ENCODE measurements at places on chromosomes 12 and 14. TPM values are rescaled to one million over a fixed set of nuclear protein-coding genes. Genes with fewer than 3 reads are reported as not detected.

GRCh38 chr14:64676410-64677008 lies 27.7 kb upstream of the PLEKHG3 start:
- DNase-seq = no peak

- peak; percentile 17 for DNase-seq
Measured at GRCh38 chr14:51401272-51401671, 161.2 kb downstream of the TMX1 start.

DNA sequence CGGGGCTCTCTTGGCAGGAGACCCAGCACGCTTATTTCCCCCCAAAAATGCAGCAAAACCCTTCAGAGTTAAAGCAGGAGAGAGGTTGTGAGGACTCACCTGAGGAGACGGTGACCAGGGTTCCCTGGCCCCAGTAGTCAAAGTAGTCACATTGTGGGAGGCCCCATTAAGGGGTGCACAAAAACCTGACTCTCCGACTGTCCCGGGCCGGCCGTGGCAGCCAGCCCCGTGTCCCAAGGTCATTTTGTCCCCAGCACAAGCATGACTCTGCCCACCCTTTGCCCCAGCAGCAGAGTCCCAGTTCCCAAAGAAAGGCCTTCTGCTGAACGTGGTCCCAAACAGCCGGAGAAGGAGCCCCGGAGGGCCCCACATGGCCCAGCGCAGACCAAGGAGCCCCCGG lies 337.7 kb downstream of the TMEM121 start:
- DNase-seq = no peak

DNA sequence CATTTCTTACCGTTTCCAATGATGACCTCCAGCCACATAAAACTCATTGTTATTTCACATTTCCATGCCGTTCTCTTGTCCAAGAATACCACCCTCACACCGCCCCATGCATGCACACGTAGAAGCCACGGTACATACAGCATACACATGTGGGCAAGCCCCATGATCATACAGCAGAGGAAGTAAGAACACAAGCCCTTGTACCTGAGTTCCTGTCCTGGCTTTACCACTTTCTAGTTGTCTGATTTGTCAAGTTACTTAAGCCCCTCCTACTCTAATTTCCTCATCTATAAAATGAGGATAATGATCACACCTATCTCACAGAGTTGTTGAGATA lies 59.9 kb downstream of the DUSP16 start:
- no peak for DNase-seq

GRCh38 chr12:109047081-109047805 lies 5.1 kb upstream of the USP30 start:
- DNase-seq = no peak

- no peak for DNase-seq
Measured at GRCh38 chr12:12387501-12387900, 30.6 kb downstream of the BORCS5 start.

- DNase-seq = peak; percentile 55
Measured at GRCh38 chr14:94132285-94132887, 3.0 kb upstream of the IFI27L2 start.

DNA sequence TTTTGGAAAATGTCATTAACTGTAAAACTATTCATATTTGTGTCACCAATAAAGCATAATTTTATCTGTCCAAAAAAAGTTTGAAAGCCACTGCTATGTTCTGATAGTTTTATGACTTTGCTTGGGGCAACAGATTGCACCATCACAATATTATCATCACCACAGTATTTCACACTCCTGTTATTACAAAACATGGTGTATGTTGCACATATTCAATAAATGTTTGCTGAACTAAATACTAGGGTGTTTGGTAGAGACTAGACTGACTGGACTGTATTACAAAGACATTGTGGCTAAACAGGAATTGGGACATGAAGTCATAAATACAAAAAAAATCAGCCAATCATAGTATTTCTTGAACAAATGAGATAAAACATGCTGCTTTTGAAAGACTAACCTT lies 55.1 kb downstream of the PAWR start:
- DNase-seq = no peak

GRCh38 chr12:120321382-120322202 lies 6.0 kb downstream of the PLA2G1B start:
- no peak for DNase-seq

DNA sequence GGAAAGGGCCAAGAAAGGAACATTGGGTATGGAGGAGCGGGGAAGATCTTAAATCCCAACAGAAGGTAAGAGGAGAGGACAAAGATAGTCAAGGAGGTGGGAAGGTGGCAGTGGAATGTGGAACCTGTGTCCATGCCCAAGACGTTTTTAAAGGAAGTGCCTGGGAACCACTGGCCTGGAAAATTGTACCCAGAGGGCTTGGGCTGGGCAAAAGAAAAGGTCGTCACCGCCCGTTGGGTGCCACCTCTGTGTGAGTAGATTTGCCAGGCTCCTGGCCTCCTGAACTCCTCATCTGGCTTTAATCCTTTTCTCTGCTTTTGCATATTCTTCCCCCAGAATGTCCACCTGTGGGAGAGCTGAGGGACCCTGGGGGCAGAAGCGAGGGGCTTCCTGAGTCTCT lies 32.6 kb downstream of the JDP2 start:
- DNase-seq = no peak

DNA sequence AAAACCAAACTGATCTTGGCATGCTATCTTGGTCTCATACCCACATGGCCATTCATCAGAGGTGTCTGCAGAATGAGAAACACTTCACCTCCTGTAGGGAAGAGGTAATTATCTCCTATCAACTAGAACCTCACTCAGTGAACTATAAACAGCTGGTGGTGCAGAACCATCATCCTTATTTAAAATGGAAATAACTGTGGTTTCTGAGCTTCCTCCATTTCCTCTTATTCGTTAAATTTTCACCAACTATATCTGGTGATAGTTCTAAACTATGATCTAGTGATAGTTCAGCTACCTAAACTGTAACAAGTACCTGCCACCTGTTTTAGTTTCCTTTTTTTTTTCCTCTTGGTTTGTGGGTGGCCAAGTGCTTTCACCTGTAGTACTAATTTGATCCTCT lies 218.5 kb downstream of the FUT8 start:
- DNase-seq = no peak

DNA sequence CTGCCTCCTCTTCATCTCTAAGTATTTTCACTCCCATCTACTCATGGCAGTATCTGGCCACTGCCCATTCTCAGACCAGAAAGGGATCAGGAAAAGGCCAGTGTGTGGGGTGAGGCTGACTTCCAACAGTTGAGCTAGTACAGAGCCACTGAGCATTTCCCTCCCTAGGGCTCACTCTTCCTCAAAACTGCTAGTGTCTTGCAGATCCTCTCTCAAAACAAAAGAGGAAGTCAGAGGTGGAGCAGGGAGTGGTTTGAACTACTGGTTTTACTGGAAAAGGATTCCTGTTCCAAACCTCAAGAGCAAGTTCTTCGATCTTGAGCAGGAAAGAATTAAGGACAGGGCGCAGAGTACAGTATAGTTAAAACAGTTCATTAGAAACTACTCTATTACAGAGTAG lies 11.7 kb upstream of the RNASE10 start:
- no peak for DNase-seq

- no peak for DNase-seq
Measured at GRCh38 chr12:31629756-31630732, 29.4 kb upstream of the ETFBKMT start.

DNA sequence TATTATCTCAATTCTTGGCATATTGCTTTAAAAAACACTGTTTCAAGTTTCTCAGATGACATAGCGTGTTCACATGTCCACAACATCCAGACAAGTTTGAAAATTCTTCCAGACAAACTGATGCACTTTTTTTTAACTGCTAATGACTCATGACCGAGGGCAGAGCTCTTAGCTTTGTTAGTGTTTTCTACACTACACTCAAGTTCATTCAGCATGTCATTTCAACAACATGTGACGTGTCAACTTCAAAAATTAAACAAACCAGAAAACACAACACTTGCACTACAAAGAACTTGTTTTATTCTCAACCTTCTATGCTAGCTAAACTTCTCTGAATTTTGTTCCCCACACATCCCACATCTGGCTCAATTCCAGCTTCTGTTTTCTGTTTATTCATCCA lies 1186.3 kb upstream of the FLRT2 start:
- no peak for DNase-seq

GRCh38 chr14:84085493-84085892 lies 1444.5 kb upstream of the FLRT2 start:
- no peak for DNase-seq

DNA sequence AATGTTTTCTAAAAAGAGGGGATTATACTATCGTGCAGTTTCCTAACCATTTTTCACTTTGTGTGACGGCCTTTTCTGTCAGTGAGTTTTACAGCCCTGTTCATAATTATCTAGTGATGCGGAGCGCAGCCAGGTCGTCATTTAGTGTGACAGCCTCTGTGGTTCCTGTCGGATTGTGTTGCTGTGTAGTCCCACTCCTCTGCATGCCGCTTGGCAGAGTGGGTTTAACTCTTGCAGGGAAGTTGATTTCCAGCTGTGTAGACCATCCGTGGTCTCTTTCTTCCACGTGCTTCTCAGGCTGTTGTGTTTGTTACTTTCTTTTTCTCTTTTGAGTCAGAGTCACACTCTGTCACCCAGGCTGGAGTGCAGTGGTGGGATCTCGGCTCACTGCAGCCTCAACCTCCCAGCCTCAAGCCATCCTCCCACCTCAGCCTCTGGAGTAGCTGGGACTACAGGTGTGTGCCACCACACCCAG lies 8.6 kb downstream of the RAN start:
- DNase-seq = no peak

DNA sequence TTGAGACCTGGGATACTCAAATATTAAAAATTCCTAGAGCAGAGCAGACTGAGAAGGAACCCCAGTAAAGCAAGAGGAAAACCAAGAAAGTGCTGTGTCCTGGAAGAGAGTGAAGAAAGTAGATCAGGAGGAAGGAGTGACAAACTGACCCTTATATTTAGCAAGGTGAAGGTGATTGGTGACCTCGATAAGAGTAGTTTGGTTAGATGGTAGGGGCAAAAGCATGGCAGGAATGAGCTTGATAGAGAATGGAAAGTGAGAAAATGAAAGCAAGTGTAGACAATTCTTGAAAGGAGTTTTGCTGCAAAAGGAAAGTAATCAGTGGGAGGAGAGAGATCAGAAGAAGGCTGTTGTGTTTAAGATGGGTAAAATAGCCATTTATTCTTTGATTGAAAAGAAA lies 51.1 kb downstream of the RASSF8 start:
- DNase-seq = no peak

DNA sequence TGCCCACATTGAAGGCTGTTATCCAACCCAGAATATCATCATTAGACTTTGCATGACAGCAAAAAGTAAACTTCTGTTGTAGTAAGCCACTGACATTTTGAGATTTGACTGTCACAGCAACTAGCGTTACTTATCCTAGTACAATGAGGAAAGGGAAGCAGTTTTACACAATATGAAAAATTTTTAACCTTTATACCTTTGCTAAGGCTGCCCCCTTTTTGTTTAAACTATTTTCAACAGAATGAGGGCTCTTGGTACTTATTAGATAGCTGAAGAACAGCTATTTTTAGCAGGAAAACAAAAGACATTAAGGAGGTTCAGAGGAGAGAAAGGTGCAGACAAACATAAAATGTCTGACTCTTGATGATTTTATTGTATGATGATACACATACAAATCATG lies 23.4 kb upstream of the TMX1 start:
- no peak for DNase-seq

DNA sequence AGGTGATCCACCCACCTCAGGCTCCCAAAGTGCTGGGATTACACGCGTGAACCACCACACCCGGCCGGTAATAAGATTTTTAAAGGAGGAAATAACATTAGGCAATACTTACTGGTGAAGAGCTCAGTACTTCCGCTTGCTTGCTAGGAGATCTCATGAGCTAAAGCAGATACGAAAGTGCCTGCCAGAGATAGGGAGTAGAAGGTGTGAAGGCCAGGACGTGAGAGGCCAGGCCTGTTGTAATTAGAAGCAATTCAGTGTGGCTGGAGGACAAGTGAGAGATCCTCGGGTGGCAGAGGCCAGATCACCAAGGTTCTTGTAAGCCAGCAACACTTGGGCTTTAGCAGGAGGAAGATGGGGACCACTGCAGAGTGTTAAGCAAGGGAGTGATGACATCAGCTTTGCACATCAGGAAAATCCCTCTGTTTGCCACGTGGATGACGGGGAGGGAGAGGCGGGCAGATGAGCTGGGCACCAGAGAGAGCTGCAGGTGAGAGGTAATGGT lies 7.6 kb downstream of the TECPR2 start:
- DNase-seq = no peak

DNA sequence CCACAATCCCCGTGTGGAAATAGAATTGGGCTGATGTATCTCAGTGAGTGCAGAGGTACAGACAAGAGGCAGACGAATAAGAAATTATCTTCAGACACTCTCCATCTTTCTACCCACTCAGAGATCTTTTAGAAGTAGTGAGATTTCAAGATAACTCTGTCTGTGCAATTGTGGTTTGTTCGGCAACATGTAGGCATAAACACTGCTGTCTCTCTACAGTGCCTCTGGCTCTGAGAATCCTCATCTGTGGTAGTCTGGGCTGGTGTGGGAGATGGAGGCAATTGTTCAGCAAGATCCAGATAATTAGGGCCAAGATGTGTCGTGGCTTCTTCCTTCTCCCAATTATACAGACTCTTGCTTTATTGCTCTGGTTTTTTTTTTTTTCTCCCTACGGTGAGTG lies 3.1 kb downstream of the HOXC13 start:
- no peak for DNase-seq

GRCh38 chr14:24817212-24818057 lies 183.4 kb upstream of the GZMB start:
- DNase-seq = no peak

- peak; percentile 83 for DNase-seq
Measured at GRCh38 chr14:77151918-77152588, 10.5 kb upstream of the ZDHHC22 start.

- DNase-seq = no peak
Measured at GRCh38 chr12:45498645-45499044, 230.9 kb upstream of the ARID2 start.

DNA sequence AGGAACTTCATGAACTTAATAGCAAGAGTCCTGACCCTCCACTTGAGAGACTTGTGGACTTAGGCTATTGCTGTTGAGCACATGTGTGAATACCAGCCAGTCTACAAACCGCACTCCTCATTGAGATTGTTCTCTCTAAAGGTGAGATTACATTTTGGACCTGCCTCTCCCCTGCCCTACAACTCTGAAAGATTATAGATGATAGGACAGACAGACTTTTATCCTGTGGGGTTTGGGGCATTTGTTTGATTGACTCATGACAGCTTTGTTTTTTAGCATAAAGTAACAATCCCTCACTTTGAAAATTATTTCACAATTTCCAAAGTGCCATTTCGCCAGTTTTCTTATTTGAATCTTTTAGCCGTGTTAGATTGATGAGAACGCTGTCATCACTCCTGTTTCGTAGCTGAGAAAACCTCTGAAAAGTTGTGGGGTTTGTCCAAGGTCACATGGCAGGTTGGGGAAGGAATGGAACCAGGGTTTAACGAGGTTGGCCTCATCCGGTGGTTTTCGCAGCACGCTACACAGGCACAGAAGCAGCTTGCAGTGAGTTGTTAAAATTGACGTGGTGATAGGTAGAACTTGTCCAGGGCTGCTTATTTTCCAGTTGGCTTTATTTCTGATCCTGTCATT lies 836 bp downstream of the EVL start:
- DNase-seq = no peak

GARIN6 gene
- polyA plus RNA-seq = not detected

ZNF10 gene
- polyA plus RNA-seq = 2.0 TPM

GPD1 gene
- 0.13 TPM for polyA plus RNA-seq

SLC25A47 gene
- not detected for polyA plus RNA-seq

NYNRIN gene
- 0.17 TPM for polyA plus RNA-seq

AQP2 gene
- polyA plus RNA-seq = not detected

NFE2 gene
- 0.21 TPM for polyA plus RNA-seq

SRRM4 gene
- polyA plus RNA-seq = not detected

SYCP3 gene
- 0.22 TPM for polyA plus RNA-seq

MANSC4 gene
- polyA plus RNA-seq = not detected

DNAJC22 gene
- polyA plus RNA-seq = 18.0 TPM

TMEM30B gene
- polyA plus RNA-seq = 0.16 TPM

SDSL gene
- 28.0 TPM for polyA plus RNA-seq

RDH11 gene
- 85.7 TPM for polyA plus RNA-seq
